ENCODE measurements at places on chromosomes 12 and 14.

- DNase-seq: peak; percentile 87
These were observed at the start of gene RNU6-8 for GRCh38 chr14:32202998-32203882. RNU6-8 (minus strand) TSS chr14:32203269.

GRCh38 chr12:19068137-19068536, 61.4 kb upstream of the PLEKHA5 start:
- no peak for DNase-seq

DNA sequence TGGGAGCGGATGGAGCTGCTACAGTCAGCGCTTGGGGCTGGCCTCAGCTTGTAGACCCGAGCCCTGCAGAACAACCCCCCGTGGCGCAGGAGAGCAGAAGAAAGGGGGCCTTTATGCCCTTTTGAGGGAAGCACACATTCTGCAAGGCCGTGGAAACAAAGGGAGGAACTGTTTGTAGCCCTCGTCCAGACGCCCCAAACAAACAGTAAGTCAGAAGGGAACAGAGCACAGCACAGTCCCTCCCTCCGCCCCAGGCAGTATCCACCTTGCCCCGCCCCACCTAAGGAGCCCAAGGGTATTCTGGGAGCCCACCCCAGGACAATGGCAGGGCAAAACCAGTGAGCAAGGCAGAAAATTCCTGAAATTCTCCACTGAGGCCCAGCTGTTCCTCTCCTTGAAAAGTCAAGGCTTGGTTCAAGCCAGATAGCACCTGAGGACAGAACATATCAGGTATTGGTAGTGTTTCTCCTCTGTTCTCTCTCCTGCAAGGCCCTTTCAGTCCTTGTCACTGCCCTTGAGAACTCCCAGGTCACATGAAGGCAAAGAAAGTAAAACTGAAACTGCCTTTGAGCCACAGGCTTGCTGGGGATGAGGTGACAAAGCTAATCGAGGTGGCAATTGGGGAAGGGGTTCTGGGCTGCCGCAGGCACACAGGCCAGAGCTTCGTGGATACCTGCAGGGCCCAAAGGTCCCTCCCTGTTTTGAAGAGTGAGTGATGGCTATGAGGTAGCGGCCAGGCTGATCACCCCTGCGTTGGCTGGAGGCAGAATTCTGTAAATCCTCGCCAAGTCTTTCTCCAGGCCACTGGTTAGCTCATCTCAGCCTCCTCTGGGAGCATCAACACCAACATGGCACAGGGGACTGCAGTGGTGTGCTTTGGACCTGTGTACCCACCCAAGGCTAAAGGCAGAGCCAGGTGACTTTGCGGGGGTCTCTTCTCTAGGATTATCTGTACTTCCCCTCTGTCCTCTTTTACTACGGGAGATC, 499 bp downstream of the DGLUCY start:
- peak; percentile 69 for DNase-seq

- no peak for DNase-seq
These were observed 139.3 kb upstream of the PZP start for GRCh38 chr12:9347328-9348127.

DNA sequence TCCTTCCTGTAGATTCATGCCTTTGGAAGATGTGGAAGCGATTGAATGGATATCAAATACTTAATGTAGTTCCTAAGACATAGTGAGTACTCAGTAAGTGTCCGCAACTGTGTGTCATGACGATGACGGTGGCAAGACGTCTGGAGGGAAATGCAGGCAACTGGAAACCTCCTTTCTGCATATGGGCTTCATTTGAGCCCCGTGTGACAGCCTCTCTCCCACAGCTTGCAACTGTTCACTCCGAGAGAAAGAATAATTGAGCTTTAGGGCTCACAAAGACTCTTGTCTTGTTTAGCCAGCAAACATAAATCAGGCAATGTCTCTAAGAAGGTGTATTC, 6.9 kb downstream of the CFAP251 start:
- DNase-seq: no peak

Measured in ACHN (cell line).